EH (cell line): ENCODE measurements at places on chromosomes 16 and 17.
A peak's percentile ranks its signal among the peaks of the same experiment; 100 is the strongest.

- DNase-seq: peak; percentile 31
Measured at GRCh38 chr17:66300956-66301355, 1.5 kb upstream of the PRKCA start.

- peak; percentile 93 for DNase-seq
Measured at GRCh38 chr16:54286366-54287130, at the start of gene IRX3. TSS of gene IRX3 (minus strand) at chr16:54286787. CDS start at chr16:54286050, 737 bp downstream.

- no peak for DNase-seq
Measured at GRCh38 chr16:86227041-86227440, 283.3 kb upstream of the FOXF1 start.

DNA sequence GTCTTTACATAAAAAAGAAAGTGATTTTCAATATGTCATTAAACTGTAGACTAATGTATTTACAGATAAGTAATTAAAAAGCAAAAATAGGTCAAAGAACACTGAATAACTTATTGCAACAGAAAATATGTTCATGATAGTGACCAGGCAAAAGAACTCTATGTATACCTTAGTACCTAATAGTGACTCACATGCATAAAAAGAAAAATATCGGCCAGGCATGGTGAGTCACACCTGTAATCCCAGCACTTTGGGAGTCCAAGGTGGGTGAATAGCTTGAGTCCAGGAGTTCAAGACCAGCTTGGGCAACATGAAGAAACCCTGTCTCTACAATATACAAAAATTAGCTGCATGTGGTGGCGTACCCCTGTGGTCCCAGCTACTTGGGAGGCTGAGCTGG is 33.0 kb upstream of the TOM1L1 start:
- no peak for DNase-seq

DNA sequence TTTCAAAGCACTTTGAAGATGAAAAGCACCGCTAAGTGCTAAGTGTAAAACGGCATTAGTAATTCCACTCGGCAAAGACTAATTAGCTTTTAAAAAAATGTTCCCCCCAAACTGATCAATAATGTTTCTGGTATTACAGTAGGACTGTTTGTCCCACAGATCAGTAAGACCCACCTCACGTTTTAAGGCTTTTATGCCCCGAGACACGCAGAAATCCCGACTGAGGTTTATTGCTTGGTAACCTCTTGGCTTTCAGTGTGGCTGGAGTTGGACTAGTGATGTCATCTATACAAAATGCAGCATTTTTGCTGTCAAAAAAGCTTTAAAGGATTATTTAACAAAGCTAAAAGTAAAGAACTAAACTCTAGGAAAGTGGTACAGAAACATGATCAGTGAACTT is 414.6 kb upstream of the PSMD7 start:
- no peak for DNase-seq

GRCh38 chr16:4660454-4661007 is 32.8 kb upstream of the NUDT16L1 start:
- peak; percentile 50 for DNase-seq

- DNase-seq: no peak
Measured at GRCh38 chr17:10195090-10195805, 3.2 kb downstream of the GAS7 start.

DNA sequence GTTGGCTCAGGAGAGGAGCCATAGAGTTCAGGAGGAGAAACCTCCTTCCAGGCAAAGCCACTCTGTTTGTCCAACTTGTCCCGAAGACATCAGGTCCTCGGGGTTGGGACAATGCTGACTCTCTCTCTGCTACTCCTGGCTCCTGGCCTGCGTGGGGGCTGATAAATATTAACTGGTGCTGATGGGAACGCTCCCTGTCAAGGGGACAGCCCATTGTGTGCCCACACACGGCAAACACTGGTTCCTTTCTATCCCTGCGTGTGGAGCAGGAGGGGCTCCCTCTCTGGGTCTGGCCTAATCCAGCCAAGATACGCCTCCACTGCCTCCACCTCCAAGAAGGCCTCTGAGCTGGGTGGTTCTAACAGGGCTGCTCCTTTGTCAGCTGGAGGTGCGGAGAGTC is 4.4 kb downstream of the KIF19 start:
- DNase-seq: no peak

- DNase-seq: no peak
Measured at GRCh38 chr17:72171703-72172667, 51.2 kb downstream of the SOX9 start.

GRCh38 chr17:61660746-61661485 is 69.9 kb upstream of the NACA2 start:
- DNase-seq: no peak
